ENCODE measurements at places on chromosomes 3 and 15. TPM values are rescaled to one million over a fixed set of nuclear protein-coding genes. Genes with fewer than 3 reads are reported as not detected.

- DNase-seq: no peak
These were observed 30.1 kb upstream of the ADAMTS7 start for GRCh38 chr15:78841376-78841706.

- no peak for DNase-seq
These were observed 407.2 kb upstream of the LMCD1 start for GRCh38 chr3:8094415-8094814.

GRCh38 chr15:96217983-96218382 lies 112.5 kb upstream of the NR2F2 start:
- DNase-seq: no peak

Gene PLSCR2
- not detected for total RNA-seq

Measured in activated T-cell treated with anti-CD3 and anti-CD28 coated beads, Interleukin-2, amount 50 U/mL, for 72 hours (primary cell).